D721Med (cell line): ENCODE measurements at places on chromosomes 2 and 18.

GRCh38 chr2:218985325-218986091, 524 bp upstream of the FEV start:
- peak; percentile 59 for DNase-seq

GRCh38 chr18:6352275-6352674, 62.4 kb downstream of the L3MBTL4 start:
- no peak for DNase-seq

GRCh38 chr2:202566286-202566685, 68.5 kb upstream of the FAM117B start:
- no peak for DNase-seq

DNA sequence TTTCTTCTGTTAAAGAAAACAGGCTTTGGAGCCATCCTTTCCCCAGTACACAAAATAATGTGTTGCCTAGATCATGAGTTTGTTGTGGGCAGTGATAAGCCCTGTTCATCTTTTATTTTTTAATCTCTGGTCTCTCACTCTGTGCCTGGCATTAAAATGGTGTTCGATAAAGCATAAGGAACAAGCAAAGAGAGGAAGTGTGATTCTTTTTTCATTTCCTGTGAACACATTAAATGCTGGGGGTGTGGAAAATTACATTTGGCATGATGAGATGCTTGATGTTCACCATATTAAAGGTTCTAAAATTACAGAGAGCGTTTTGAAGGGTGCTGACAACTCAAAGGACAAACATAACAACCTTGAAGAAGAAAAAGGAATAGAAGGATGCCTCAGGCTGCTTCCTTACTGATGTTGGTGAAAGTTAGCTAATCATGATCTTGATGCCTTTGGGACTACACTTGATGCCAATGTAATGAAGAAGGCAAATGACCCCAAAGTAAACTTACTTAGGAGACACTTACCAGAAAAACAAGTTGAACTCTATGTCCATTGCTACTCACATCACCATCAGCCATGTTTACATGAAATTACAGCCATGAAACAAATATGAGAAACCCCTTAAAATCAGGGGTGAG, 33.0 kb downstream of the TMEFF2 start:
- DNase-seq = no peak

DNA sequence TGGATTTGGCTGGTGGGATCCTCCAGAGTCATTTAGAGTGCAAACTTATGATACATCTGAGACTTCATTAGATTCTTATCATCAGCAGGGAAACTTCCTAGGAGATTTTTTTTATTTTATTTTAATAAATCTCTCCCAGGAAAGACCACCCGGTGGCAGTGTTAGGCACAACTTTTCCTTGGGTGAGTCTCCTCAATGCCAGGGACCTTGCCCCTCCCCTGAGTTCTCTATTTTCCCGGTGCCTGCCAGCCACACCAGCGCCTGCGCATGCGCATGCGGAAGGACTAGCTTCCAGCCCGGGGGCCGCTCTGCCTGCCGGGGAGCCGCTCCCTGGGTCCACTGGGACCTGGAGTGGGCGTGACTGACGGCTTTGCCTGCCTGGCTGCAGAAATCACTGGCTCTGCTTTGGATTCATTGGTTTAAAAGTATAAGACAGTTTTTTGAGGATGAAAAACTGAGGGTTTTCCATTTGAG, 86.6 kb downstream of the TMEM182 start:
- peak; percentile 62 for DNase-seq

GRCh38 chr18:57051021-57051656, 95.7 kb upstream of the BOD1L2 start:
- DNase-seq = no peak
